ENCODE measurements at places on chromosomes 6 and 20.

DNA sequence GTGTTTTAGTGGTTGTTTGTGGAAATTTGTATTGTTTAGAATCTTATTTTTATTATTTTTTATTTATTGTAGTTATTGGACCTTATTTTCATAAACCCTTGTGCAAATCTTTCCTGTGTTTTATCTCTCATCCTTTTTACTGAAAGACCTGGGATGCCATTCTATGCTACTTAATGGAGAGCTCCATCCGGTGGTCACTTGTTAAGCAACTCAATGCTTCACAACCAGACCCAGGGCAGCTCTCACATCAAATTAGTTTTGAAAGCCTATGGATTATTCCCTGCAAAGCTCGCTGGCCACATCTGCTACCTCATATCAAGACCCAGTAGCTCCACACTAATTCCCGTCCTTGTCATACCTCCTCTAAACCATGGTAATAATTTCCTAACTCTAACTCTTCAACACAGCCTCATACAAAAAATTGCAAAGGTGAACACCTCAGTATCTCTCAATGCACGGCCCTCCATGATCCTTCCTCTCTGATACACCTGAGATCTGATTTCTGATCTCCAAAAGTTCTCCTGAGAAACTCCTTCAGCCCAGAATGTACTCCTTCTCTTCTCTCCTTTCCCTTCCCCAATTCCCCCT is 296.6 kb upstream of the MANEA start:
- no peak for DNase-seq

DNA sequence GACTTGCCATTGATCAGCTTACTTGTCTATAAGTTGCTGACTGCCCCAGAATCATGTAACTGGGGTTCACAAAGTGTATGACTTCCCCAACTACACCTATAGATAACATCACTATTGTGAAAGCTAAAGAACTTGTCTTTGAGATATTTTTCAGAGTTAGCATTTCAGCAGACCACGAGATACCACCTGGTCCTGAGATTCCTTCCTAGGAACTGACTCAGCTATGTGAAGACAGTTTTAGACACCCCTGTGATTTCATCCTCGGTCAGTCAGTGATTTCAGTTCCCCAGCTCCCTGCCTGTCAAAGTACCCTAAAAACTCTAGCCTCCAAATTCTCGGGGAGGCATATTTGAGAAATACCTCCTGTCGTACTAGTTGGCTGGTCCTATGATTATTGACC is 62.4 kb downstream of the TXNDC5 start:
- no peak for DNase-seq

DNA sequence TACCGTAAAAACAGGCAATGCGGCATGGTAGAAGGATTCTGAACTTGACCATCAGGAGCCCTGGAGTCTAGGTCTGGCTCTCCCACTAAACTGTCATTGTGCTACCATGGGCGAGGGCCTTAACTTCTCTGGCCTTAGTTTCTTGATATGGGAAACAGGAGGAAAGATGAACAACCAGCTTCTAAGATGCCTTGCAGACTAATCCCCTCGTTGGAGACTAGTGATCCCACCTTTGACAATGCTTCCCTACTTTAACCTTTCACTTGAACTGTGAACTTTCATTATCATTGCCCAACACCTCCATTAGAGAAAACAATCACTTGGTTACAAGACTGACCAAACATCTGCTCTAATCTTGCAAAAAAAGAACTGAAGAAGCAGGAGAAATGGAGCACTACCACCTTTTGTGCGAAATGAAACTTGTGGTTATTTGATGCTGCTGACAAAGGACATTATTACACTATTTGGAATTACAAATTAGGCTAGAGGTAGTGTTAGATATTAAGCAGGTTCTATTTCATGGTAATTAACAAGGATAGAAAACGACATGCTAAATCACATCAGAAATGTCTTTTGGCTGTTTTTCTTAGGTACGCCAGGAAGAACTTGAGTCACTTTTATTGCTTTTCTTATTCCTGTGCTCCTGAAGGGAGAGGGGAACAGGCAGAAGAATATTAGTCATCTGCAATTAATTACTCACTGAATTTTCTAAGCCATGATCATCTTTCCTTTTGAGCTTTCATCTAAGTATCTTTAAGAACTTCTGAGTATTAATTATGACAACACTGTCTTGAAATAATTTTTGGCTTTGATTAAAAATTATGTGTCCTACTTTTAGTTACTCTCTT is 39.1 kb upstream of the ARHGAP18 start:
- no peak for DNase-seq

- DNase-seq: no peak
These were observed 260.9 kb upstream of the SOX4 start for GRCh38 chr6:21332660-21333059.

GRCh38 chr6:45654673-45655072 is 276.9 kb upstream of the SUPT3H start:
- DNase-seq: no peak

DNA sequence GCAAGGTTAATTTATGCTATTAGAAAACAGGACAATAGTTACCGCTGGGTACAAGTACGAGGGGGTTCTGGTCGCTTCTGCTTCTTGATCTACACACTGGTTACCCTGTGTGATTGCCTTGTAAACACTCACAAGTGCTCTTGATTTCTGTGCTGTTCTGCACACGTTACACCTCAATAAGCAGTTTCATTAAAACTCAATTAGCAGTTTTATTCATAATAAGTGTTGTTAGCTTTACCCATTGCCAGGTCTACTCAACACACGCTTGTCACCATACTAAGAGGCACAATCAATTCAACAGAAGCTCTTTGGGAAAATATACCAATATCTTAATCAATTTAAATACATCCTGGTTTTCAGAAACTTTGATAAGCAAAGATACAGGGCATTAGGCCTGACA is 20.4 kb downstream of the BMP7 start:
- DNase-seq: no peak

- peak; percentile 46 for DNase-seq
These were observed 816 bp downstream of the NPEPL1 start for GRCh38 chr20:58693226-58694006.

- no peak for DNase-seq
These were observed 110.3 kb downstream of the CARMIL1 start for GRCh38 chr6:25389471-25389870.

DNA sequence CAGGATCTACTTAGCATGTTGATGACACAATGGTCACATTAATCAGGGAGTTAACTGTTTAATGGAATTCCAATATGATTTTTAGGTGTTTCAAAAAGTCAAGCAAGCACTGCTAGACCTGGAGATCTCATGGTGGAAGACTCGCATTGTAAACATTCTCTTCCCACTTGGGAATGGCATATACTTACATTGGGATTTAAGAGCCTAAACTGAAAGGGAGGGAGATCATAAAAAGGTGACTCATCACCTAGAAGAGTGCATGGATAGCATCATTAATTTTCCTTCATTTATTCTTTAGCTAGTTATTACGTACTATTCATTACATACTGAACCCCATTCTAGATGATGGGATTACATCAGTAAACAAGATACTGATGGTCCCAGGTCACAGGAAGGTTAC is 185.4 kb downstream of the TASP1 start:
- no peak for DNase-seq

- no peak for DNase-seq
These were observed 127.9 kb downstream of the ZFAND3 start for GRCh38 chr6:37947468-37947867.
